Activated effector memory CD4-positive, alpha-beta T cell treated with anti-CD3 and anti-CD28 coated beads, Interleukin-2, amount 50 U/mL, for 16 hours (primary cell): ENCODE measurements at places on chromosomes 1 and 21.

DNA sequence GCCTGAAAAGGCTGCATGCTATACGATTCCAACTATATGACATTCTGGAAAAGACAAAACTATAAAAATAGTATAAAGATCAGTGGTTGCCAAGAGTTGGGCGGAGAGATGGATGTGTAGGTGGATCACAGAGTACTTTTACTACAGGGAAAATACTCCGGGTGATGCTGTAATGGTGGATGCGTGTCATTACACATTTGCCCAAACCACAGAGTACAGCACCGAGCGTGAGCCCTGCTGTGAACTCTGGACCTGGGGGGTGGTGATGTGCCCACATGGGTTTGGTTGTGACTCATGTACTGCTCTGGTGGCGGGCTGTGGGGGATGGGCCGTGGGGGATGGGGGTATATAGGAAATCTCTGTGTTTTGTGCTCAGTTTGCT lies 162.7 kb upstream of the COL6A1 start:
- DNase-seq = peak; percentile 87

- DNase-seq = no peak
Observed at GRCh38 chr1:246110343-246111219, 396.5 kb downstream of the SMYD3 start.

GRCh38 chr1:86365896-86366295 lies 30.2 kb downstream of the ODF2L start:
- no peak for DNase-seq

DNA sequence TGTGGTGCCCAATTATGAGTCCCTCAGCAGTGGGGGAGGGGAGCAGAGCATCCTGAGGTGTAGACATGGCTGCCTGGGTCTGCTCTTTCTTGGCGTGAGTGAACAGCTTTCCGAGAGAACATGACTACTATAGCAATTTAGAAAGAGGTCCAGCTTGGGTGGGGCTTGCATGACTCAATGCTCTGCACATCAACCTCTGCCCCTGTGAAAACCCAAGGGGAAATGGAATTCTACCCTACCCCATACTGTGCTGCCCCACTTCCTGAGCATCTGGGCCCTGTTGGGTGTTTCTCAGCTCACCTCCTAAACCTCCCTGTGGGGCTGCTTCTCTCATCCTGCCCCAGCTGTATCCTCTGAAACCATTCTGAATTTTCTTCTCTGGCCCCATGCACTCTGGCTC lies 8.2 kb upstream of the AZIN2 start:
- no peak for DNase-seq

DNA sequence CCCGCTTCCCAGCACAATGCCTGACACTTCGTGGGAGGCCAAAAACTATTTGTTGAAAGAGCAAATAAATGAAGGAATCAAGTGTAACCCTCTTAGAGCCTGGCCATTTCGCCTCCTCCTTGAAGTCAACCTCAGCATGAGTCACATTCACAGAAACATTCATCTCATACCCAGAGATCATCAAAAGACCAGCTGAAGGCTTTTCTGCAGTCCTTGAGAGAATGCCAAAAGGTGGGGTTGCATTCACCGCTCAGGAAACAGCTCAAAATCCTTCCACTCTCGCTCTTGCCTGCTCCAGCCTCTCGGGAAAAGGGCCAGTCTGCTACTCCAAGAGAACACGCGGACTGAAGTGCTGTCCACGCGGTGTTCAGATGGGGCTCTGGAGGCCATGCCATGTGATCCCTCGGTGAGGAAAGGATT lies 90.0 kb downstream of the VWA5B1 start:
- DNase-seq = no peak

- no peak for DNase-seq
Observed at GRCh38 chr1:215473943-215474342, 93.2 kb upstream of the KCTD3 start.

DNA sequence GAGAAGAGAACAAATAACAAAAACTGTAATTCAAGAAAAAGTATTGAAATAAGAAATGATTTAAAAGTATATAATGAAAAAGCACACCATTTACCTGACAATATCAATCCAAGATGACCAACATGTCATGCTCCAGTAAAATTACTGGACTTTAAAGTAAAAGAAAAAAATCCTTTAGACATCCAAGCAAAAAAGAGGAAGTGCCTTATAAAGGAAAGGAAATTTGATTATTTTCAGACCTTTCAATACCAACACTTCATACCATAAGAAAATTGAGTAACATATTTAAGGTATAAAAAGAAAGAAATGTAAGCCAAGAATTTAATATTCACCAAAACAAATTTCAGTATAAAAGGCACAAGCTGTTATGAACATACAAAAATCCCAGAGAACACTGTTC lies 46.2 kb upstream of the SSX2IP start:
- no peak for DNase-seq

DNA sequence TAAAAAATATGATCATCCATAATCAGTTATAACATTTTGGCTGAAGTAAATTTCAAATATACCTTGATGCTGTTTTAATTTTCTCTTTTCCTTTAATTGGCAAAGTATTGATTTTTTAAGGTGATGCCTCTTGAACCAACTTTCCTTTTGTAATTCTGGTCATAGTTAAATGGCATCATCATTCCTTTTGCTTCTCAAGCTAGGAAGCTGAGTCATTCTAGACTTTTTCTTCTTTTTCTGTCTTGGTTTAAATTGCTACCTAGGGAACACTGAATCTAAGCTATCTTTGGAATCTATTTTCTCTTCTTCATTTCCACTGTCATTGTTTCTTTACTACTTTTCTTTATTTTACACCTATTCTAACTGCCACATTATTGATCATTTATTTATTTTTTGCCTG lies 162.7 kb downstream of the HMCN1 start:
- no peak for DNase-seq

GRCh38 chr1:224689374-224689773 lies 73.3 kb downstream of the CNIH3 start:
- no peak for DNase-seq
